Chondrocyte (in vitro differentiated cells): ENCODE measurements at places on chromosomes 1 and 21. TPM values are rescaled to one million over a fixed set of nuclear protein-coding genes. Genes with fewer than 3 reads are reported as not detected.

Gene IPO9
- total RNA-seq, result 47.1 to 69.5 TPM (median 48.2 TPM) in 3 replicates

- no peak for DNase-seq
Measured at GRCh38 chr1:192869308-192869940, 60.6 kb downstream of the RGS2 start.

- DNase-seq, result no peak
Measured at GRCh38 chr1:200968469-200969410, 54.8 kb downstream of the KIF21B start.

Gene MAN1C1
- 10.7 to 11.3 TPM (median 10.9 TPM) in 3 replicates for total RNA-seq

Gene PTGS2
- 1.5 to 2.8 TPM (median 2.3 TPM) in 3 replicates for total RNA-seq

Gene HMGN2
- total RNA-seq, result 241 to 314 TPM (median 245 TPM) in 3 replicates

DNA sequence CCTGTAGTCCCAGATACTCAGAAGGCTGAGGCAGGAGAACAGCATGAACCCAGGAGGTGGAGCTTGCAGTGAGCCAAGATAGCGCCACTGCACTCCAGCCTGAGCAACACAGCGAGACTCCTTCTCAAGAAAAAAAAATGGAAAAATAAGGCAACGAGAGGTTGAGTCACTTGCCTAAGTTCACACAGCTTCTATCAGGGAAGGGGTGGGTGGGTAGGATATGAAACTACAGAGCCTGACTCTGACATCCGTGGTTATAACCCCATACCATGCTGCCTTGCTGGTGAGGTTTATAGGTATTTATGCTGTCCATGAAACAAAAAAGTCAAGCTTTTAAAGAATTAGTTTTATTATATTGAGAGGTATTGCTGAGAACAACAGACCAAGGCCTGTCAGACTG lies 61.5 kb upstream of the RAB4A start:
- no peak for DNase-seq

- DNase-seq, result no peak
Measured at GRCh38 chr1:99472893-99473292, 173.0 kb upstream of the PALMD start.

Gene FCRL3
- not detected in 3 replicates for total RNA-seq
